ENCODE measurements at places on chromosomes 7 and 10.

DNA sequence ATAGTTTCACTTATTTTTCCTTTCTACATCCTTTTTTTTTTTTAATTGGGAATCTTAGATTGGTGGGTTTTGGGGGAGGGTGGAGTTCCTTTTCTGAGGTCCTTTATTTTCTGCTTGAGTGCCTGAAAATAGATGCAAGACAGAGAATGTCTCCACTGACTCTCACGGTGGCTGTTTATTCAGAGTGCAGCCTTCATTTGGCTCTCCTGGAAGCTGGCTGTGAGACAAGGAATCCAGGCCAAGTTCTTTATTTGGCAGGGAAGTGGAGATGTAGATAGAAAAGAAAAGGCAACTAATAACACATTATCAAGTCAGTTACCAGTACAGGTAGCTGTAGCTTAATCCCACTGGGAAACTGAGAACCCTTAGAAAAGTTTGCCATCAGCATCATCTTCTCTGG is 118.6 kb downstream of the CNTNAP2 start:
- no peak for ATAC-seq

GRCh38 chr7:82029236-82029913 is 259.5 kb upstream of the HGF start:
- no peak for ATAC-seq

- ATAC-seq = peak; percentile 54
Observed at GRCh38 chr10:82674036-82674435, 799.0 kb downstream of the NRG3 start.

- ATAC-seq = no peak
Observed at GRCh38 chr10:102593804-102594079, 50.5 kb upstream of the TRIM8 start.

DNA sequence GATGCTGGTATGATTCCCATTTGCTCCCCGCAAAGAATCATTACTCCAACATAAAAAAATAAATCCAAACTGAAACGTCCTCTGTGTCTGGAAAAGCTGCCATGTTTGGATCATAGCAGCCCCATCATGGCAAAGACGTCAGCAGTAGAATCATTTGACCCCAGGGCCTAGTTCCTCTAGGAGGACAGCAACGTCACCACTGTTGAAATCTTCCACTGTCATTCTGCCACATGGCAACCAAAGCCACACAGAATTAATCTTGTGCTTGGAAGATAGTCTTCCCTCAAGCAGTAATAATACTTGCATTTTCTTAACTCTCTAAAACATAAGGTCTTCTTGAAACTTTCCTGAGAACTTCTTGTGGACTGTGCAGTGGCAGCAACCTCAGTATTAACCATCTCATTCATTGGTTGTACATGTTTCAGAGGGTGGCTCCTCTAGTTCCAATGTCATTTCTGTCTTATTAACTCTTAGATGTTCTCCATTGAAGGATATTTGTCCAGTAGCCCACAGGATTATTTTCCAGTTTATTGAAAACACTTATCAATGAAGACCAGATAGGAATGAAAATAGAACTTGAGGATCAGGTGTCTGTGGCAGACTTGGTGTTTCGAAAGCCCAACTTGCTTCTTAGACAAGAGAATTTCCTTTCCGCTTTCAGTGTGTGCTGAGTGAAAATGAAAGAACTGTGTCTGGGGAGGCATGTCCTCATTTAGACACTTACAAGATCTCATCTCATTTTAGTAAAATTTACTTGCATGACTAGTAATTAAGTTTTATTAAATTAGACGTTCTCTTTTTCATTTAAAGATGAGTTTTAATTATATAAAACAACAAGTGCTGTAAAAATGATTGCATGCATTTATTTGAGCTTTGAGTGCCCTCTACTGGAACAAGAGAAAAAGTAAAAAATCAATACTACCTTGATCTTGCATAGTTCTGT is 28.9 kb upstream of the INHBA start:
- ATAC-seq = peak; percentile 42

DNA sequence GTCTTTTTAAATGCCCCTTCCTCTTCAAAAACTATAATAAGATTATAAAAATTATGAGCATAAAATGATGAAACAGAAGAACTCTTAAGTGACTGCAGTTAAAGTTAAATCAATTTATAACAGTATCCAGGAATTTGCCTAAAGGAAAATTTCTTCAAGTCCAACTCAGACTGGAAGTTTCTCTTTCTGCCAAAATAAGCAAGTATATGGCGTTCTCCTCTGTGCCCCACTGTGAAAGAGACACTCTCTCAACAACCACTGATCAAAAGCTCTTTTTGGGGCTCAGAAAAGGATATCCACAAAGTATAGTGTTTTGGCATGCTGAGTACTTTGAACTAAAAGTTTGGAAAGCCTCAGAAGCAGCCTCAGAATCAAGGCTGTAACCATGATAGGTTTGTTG is 139.9 kb downstream of the SKIDA1 start:
- no peak for ATAC-seq

GRCh38 chr7:28076423-28077200 is 104.0 kb downstream of the JAZF1 start:
- peak; percentile 89 for ATAC-seq

DNA sequence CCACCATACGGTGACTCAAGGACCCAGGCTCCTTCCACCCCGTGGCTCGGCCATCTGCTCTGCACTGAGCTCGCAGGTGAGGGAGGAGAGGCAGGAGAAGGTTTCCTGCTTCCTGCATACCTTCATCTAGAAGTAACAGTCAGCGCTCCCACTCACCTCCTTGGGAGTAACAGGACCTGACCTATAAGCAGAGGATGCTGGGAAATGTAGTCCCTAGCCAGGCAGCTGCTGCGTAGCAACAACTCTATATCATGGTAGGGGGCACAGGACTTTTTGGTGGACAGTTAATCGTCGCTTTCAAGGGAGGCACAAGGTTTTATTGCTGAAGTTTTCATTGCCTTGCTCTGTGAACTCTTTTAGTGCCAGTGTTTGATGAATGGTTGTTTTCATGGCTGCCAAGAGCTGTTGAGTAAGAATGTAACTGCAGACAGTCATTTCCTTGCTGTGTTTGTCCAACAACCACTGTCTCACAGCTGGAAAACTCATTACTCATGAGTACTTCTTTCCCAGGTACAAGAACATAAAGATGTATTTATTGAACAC is 10.2 kb upstream of the ZFYVE27 start:
- ATAC-seq = no peak

Measured in SK-N-SH treated with all-trans-retinoic acid at 6 μM for 48 hours (cell line).